ENCODE measurements at places on chromosomes 4 and X.
A peak's percentile ranks its signal among the peaks of the same experiment; 100 is the strongest.

DNA sequence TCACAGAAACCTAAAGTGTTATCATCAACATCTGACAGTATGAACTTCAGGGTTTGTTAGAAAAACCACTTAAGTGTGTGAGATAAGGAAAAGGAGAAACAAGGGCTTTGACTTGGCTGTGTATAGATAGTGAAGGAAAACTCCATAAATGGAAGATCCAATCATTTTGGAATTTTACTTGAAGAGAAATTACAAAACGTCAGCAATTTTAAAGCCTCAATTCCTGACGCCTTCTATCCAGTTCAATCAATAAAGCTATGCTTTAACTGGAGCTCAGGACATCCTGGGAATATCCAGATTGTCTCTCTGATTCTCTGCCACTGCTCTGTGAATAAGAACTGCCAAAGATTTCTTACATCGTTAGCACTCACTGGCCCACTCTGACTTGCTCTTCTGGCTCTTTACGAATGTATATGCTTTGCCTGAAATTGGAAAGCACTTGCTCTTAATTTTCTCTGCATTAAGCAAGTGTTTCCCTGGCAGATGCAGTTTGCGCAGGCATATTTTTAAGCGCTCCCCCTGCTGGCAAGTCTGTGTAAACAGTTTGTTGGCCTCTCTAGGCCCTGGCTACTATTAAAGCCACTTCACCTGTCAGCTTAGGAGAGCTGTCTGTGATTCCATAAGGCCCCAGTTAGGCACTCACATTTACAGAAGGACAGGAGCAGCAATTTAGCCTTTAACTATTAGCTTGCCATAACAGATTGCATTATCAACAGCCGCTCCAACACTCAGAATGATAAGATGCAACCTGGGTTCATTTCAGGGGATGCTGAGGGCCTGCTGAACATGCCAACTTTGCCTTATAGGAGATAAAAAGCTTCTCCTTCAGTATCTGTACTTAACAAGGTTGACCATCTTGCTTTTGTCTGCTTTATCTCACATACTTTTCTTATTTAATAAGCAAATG lies 251.4 kb upstream of the DDX53 start:
- no peak for DNase-seq

- no peak for DNase-seq
These were observed 55.5 kb upstream of the NEXMIF start for GRCh38 chrX:74980802-74981201.

- no peak for DNase-seq
These were observed 125.4 kb upstream of the CHRDL1 start for GRCh38 chrX:110920991-110921390.

DNA sequence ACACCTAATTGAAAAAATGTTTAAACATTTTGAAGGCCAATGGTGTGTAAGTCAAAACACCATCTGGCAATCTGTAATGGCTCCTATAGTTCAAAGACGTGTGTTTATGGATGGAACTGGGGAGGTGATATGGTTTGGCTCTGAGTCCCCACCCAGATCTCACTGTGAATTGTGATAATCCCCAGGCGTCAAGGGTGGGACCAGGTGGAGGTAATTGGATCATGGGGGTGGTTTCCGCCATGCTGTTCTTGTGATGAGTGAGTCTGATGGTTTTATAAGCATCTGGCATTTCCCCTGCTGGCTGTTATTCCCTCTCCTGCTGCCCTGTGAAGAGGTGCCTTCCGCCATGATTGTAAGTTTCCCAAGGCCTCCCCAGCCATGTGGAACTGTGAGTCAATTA lies 52.2 kb downstream of the ADRA2C start:
- no peak for DNase-seq

DNA sequence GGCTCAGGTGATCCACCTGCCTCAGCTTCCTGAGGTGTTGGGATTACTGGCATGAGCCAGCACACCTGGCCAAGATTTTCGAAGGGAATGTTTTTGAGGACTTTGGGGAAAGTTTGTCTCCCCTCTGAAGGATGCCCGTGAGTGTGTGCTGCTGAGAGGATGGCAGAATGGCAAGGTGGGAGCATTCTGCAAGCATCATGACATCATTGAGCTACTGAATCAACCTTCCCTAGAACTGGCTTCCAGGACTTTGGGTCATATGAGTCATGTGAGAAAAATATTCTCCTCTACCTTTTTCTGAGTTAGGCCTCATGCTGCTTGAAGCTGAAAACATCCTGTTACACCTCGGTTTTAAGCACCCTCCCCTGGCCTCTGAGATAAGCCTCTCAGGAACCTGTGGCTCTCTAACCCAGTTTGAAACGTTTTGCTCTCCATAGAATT lies 31.0 kb downstream of the TMEM131L start:
- no peak for DNase-seq

DNA sequence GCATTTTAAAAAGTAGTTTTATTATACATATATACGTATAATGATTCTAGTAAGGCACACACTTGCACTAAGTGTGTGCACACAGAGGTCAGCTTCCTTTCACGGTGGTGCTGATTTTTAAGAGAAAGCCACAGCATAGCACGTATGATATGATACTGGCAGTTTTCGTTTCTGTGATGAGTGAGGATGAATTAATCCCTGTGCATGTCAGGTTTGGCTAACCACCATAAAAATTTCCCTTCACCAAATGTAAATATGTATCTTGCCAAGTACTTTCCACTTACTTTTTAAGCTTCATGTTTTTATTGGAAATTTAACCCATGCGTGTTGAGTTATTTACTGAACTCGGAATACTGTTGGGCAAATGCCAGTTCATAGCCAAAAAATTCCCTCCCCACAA lies 84.6 kb downstream of the SYNPO2 start:
- DNase-seq, result no peak

- no peak for DNase-seq
These were observed 54.8 kb downstream of the ENOPH1 start for GRCh38 chr4:82484996-82485783.

DNA sequence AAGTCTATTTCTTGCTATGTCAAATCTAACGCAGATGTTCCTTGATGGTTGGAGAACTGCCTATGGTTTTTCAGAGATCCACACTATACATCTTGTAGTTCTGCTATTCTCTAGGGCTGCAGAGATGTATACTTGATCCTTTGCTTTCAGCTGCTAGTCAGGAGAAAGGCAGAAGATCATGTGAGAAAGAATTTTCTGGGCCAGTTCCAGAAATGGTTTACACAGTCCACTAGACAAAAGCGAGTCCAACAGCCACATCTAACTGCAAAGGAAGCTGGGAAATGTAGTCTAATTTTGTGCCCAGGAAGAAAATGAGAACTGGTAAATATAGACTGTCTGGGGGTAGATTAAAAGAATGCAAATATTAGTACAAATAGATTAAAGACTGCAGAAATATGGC lies 394.3 kb upstream of the SLIT2 start:
- no peak for DNase-seq

DNA sequence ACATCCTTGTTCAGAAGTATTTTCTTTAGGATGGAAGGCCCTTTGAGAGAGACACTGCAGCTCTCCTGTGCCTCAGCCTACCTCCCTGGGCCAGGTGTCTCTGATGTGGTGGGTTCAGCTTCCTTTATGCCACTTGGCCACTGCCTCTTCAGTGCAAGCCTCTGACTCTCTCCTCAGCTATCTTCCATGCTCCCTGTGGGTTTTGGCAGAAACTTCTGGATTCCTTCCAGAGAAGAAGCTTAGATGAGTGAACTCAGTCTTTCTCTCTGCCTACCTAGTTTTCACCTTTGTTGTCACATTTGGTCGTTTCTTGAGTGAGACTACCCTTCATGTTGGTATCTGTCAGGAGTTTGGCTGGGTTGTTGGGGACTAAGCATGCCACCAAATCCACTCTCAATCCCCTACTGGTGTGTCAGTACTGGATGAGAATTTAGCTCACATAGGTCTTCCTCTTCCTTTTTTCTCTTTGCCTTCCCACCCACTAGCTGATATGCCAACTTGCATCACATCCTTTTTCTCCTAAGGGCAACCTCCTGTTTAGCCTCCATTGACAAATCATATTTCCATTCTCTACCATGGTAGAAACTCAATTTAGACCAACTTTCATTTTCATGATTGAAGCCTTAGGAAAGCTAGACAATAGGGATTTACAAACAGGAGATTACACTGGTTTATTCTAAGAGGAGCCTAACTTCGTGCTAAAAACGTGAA lies 32.0 kb downstream of the IL15 start:
- no peak for DNase-seq

- DNase-seq, result no peak
These were observed 37.6 kb downstream of the GLUD2 start for GRCh38 chrX:121084903-121085611.

DNA sequence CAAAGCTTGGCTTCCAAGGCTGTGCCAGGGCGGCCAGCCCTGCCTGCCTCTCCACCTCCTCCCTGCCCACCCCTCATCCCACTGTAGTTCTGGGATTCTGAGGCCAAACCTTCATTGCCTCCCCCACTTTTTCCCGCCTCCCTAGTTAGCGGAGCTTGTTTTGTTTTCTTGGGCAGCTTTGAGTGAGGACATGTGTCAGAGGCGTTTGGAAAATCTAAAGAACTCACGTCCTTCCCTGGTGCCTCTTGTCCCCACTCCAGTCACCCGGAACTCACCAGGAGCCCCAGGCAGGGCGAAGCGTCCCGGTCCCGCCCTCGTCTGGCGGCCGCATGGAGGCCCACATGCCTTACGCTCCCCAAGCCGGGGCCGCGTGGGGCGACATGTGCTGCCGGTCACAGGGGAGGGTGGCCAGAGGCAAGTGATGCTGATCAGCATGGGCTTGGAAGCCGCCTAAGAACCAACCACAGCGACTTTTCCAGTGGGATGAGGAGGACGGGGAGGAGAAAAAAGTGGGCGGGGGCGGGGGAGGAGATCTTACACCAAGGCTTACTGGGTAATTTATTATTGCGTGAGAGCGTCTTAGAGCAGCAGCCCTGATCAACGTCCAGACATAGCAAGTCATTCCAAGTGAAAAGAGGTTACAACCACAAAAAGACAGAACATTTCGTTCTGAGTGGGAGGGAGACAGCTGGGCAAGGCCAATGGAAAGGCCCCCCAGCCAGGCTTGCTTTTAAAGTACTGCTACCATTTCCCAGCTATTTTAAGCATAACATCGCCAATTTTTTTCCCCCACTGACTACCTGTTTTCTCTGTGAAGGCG lies 48.5 kb downstream of the PRPS1 start:
- peak; percentile 36 for DNase-seq

DNA sequence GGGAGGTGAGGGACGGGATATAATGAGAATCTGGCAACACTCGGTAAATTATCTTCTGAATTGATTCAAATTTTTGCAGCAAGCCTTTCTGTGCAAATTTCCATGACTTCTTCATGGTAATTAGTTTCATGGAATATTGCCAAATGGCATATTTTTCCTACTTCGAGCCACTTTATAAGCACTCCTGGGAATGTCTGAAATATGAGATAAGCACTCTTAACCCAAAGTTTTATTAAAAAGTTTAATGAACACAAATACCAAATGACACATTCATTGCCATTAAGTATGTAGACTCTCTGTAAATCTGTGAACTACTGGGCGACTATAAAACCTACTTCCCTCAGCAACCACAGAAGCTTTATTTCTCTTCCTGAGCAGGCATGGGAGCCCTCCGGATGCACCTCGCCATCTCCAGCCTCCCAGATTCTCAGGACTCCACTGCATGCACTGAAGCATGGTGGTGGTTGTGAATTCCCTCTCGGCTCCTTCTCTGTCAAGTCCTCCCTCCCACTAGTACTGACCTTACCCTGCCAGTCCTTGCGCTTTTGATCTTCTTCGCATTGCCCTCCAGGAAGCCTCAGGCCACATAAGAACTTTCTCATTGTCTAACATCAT lies 154.4 kb upstream of the RPL34 start:
- DNase-seq, result no peak

GRCh38 chr4:186264660-186265059 lies 1.3 kb upstream of the F11 start:
- DNase-seq, result no peak

DNA sequence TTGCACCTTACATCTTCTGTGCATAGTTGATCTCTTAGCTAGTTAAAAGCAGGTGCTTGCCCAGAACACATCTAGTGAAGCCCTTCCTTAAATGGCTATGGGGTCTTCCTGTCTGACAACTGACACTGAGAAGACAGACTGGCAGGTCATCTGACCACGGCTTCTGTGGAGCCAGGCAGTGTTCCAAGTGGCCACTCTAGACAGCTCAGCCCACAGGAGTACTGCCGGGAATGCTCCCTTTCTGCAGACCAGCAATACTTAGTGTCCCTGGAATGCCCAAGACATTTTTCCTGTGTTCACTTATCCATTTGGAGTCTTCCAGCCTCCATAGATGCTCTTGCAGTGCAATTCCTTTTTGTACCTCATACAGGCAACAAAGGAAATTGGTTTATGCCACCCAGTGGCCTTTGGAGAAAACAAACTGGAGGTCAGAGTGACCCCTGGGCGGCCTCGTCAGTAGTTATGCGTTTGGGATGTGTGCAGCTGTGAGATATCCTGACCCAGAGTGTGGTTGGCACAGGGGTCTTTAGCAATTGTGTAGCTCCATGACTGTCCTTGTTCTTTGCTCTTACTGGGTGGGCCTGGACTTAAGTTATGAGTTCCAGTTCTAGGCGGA lies 335.5 kb downstream of the ARHGAP10 start:
- DNase-seq, result no peak

DNA sequence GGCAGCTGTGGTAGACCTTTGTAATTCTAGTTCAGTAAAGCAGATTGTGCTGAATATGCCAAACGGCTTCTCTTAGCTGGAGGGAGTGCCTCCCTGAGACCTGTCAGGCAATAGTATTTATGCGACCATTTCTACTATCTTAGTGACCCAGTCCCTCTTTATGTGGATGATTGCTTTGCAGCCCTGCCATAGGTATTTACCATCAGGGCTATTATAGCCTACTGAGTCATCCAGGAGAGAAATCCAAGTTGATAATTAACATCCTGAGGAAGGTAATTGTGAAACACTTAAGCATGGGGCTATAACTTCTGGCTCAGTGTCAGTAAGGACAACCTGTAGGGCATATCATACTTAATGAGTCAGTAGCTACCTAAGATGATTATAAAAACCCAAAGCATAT lies 103.9 kb upstream of the MAOA start:
- no peak for DNase-seq

- DNase-seq, result no peak
These were observed 37.7 kb downstream of the JADE1 start for GRCh38 chr4:128847082-128847724.

DNA sequence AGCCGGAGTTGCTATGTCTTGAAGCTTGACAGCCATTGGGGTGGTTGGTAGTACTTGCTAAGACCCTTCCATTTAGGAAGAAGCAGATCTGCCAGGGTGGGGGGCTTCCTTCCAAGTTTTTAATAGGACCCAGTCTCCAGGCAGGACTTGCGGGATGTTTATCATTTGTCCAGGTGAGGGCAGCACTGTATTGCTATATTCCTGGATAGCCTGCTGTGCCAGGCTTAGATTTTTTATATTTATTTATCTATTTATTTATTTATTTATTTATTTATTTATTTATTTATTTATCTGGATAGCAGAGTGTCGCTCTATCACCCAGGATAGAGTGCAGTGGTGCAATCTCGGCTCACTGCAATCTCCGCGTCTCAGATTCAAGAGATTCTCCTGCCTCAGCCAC lies 87.4 kb upstream of the CT45A1 start:
- DNase-seq, result no peak

GRCh38 chr4:40253906-40254305 lies 57.1 kb downstream of the RHOH start:
- no peak for DNase-seq

GRCh38 chrX:111309083-111309482 lies 38.8 kb upstream of the CAPN6 start:
- no peak for DNase-seq

- DNase-seq, result no peak
These were observed 90.5 kb downstream of the ELOVL6 start for GRCh38 chr4:110107866-110108265.

Measured in occipital lobe (tissue), 3 donors.